SW480 (cell line): ENCODE measurements at places on chromosomes 5 and 9.

- DNase-seq, result no peak
These were observed 58.1 kb upstream of the FCN2 start for GRCh38 chr9:134822541-134822940.

GRCh38 chr9:88544245-88544644, 9.3 kb downstream of the NXNL2 start:
- no peak for DNase-seq

- no peak for DNase-seq
These were observed 718 bp downstream of the QSOX2 start for GRCh38 chr9:136244969-136245218.

DNA sequence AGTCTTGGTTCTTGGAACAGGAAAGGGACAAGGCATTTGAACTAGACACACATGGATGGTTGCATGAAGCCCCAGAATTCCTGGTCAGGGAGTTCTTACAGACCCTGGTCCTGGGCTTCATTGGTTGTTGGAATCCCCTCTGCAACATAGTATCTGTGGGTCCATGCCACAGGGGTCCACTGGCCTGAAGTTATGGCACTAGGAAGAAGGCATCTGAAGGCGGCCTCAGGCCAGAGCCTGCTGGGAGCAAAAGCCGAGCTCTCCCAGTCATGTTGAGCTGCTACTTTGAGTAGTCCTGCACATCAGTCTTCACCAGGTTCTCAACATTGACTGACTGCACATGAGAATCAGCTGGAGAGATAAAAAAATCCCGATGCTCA, 71.1 kb upstream of the PITX1 start:
- DNase-seq, result no peak

DNA sequence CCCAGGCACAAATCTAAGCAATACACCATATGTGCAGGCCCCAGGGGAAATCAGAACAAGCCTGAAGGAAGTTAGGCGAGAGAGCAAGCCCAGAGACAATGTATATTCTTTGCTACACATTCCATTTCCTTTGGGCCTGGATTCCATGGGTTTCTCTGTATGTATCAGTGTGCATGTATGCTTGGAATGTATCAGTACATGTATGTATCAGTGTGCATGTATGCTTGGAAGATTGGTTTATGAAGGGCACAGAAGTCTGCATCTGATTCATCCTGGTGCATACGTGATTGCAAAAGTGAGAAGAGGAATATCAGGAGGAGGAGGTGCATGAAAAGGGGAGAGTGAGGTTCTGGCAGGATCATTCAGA, 232.6 kb upstream of the ANKRD55 start:
- no peak for DNase-seq

- no peak for DNase-seq
These were observed 21.5 kb downstream of the XPA start for GRCh38 chr9:97675655-97676054.

DNA sequence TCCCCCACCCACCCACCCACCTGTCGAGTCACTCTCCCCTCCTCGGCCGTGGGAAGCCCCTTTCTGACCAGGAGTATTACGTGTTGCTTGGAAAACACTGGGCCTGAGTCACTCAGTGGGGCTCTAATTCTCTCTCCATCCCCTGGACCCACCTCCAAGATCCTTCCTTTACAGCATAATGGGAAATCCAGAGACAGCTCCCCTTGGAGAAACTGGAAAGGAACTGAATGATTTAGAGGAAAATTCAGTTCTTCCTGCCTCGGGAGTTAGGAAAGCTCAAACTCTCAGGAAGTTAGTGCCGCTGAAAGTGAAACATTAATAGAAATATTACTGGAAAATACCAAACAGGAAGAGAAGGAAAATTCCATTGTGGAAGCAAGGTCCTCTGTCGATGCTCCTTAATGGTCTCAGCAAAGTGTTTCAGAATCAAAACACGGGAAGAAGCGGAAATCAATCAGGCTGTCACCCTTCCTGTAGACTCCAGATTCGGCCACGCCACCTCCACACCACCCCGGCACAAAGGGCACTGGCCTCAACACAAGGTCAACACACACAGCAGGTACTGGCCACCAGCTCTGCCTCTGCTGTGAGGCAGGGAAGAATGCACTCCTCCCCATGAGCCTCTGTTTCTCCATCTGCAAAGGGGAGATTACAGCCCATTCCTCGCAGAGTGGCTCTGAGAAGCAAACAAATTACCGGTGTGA, 9.6 kb downstream of the SHB start:
- no peak for DNase-seq

- DNase-seq, result no peak
These were observed 30.2 kb upstream of the CCNG1 start for GRCh38 chr5:163407034-163407655.

GRCh38 chr9:113844466-113844865, 31.6 kb upstream of the ZNF618 start:
- DNase-seq, result no peak

GRCh38 chr5:173547579-173547978, 68.9 kb downstream of the BOD1 start:
- DNase-seq, result peak; percentile 44

- DNase-seq, result no peak
These were observed 797.3 kb downstream of the MAT2B start for GRCh38 chr5:164302533-164303235.

DNA sequence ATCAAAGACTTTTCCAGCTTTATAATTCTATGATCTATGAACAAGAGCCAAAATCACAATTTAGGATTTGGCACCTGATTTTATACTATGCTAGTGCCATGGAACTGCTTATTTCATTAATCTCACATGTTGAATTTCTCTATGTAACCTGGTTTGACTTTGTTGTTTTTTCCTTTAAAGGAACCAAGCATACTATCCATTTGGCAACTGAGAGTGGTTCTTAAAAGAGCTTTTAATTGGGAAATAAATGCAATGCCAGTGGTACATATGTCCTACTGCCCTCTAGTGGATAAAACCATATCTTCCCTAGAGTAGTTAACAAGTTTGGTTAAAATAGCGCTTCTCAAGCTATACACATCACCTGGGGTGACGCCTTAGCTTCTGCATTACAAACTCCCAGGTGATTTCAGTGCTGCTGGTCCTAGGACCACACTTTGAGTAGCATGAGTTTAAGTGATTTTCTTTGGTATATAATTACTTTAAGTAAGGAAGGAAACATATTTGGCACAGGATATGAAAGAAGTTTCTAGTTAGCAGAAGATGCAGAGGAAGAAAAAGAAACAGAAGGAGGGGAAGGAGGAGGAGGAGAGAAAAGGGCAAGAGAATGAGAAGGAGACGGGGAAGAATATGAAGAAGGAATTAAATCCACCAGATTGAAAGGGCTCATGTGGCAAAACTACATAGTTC, 56.8 kb downstream of the FGF10 start:
- DNase-seq, result peak; percentile 52

GRCh38 chr5:150411245-150411979, 1.3 kb downstream of the CD74 start:
- no peak for DNase-seq

DNA sequence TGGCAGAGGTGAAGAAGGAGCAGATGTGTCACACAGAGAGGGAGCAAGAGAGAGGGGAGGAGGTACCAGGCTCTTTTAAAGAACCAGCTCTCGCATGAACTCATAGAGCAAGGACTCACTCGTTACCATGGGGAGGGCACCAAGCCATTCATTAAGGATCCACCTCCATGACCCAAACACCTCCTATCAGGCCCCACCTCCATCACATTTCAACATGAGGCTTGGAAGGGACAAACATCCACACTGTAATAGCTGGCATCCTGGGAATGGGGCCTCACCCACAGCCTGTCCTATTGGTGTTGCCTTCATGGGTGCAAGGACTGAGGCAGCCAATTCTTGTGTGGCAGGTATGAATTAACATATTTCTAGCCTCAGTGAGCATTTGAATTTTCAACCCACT, 11.6 kb upstream of the TNFAIP8 start:
- no peak for DNase-seq

DNA sequence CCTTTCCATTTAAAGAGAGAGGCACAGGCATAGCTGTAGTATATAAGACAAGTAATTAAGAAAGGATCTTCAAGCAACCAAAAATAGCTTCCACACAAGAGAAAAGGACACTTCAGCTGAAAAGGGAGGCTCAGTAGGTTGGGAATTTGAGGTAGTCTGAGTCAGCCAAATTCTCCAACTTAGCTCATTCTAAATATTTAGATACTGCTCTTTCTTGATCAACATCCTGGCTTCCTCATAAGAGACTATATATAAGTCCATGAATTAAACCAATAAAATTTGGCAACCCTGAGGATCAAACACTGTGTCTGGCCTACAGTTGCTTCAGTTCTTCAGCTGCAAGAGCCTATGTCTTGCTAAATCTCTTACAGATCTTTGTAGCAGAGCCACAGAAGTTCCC, 17.8 kb downstream of the HINT1 start:
- DNase-seq, result no peak

DNA sequence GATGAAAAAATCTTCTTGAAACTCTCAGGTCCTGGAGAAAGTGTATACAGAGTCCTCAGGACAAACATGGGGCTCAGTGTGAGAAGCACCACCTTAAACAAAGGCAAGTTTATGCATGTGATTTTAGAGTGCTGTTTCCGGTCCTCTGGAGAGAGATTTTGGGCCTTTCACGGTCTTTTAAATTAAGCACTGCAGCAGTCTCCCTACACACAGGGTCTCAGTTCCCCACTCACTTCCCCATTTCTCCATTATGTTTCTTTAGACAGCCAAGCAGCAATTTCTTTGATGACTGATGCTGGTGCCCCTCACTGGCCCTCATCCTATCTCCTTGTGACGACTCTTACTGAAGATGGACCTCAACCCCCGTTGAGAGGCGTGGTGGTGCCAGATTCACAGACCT, 220.2 kb upstream of the CLINT1 start:
- DNase-seq, result no peak

- no peak for DNase-seq
These were observed 19.6 kb downstream of the SLC24A2 start for GRCh38 chr9:19769213-19769612.

DNA sequence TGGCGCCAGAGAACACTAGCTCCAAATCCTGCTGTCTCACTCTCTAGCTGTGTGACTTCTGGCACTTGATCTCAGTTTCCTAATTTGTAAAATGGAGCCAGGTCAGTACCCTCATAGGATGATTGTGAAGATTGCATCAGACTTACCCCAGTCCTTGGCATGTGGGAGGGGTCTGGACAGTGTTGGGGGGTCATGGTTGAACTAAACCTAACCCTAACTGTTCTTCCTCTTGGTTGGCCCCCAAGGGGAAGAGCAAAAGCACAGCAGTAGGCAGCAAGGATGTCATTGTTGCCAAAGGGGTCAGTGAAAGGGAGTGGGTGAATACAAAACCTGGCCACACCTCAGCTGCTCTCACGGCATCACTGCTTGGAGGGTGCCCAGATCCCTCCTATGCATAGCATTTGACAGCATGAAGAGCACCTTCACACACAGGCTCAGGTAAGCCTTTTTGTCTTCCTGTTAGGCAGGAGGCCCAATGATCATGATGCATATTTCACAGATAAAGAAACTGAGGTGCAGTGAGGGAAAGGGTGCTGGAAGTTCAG, 15.7 kb upstream of the CXCL14 start:
- no peak for DNase-seq

DNA sequence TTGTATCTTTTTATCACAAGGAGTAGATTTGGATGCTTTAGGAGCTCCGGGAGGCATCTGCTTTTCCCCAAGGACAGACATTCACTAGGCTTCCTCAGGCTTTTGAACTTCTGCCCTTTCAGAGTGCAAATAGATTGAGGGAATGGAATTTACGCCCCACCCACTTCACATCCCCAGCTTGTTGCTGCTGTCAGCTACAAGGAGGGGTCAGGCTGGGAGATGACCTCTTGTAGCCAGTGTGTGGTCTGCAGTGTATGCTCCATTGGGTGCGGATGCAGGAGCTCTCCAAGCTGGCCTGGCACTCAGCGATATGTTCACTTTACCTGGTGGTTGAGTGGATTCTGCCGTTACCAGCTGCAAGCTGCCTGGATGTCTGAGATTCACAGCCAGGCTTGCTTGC, 6.4 kb downstream of the TNFSF15 start:
- peak; percentile 17 for DNase-seq

DNA sequence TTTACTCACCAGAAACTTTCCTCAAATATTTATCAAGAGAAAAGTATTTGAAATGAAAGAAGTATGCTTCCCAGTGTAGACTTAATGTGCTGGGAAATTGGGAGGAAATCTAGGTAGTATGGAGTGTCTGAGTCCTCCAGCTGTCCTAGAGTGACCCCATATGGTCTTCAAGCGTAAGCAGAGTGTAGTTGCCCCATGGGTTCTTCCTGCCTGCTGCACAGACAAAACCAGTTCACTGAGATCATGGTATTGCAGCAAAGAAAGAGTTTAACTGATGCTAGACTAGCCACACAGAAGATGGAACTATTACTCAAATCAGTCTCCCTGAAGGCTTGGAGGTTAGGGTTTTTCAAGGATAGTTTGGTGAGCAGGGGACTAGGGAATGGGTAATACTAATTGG, 114.9 kb upstream of the PRLR start:
- no peak for DNase-seq

GRCh38 chr9:34334916-34335315, 5.5 kb downstream of the NUDT2 start:
- no peak for DNase-seq

GRCh38 chr9:89635816-89636215, 31.0 kb downstream of the GADD45G start:
- DNase-seq, result peak; percentile 41

DNA sequence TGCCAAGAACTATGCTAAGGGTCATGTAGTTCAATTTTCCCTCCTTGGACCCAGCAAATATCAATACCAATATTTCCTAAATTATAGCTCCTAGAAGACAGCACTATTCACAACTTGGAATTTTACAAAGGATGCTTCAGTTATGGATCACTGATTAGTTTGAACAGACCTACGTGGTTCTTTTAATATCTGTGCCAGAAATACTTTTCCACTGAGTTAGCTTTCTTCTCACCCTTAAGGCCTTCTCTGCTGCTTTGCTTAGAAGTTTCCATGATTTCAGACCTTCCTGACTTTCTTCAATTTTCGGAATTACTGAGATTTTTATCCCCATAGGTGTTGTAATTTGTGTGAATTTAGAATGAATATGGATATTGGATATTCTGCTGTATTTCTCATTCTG, 380.4 kb downstream of the PSAT1 start:
- no peak for DNase-seq

DNA sequence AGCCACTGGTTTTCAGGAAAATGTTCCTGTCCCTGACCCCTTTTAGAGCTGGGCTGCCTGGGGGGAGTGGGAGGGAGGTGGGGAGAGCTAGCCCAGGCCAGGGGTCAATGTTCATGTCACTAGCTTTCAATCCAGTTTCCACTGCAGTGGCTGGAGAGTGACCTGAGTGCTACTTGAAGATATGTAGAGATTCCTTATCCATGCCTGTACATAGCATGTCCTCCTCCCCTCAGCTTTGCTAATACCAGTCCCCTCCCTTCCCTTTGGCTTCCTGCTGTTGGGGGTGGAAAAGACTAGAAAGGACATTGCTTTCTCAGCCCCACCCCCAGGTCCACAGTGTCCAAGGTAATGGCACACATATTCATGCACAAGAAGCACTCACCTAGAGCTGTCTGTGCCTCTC, 7.8 kb downstream of the DNAJB5 start:
- DNase-seq, result no peak

- peak; percentile 84 for DNase-seq
These were observed at the start of gene SLC22A5 for GRCh38 chr5:132369474-132370180. TSS of gene SLC22A5 (plus strand) at chr5:132369710. CDS start at chr5:132369973, 263 bp downstream.
